H1 (cell line): ENCODE measurements at places on chromosomes 5 and 9. TPM values are rescaled to one million over a fixed set of nuclear protein-coding genes. Genes with fewer than 3 reads are reported as not detected.

ARAP3 gene
- total RNA-seq, result 45.7 and 48.6 TPM in 2 replicates

GFRA3 gene
- 0.88 and 1.2 TPM in 2 replicates for total RNA-seq

REEP2 gene
- total RNA-seq, result 40.2 and 41.4 TPM in 2 replicates

- peaks cover 3% of the 10 kb centered on the region for H3K4me1 ChIP-seq
- H3K27me3 ChIP-seq, result no peaks in the 10 kb centered on the region
- DNase-seq, result no peak
- H3K27ac ChIP-seq, result no peak overlapping the region
Observed at GRCh38 chr5:56833325-56833724, 18.0 kb downstream of the MAP3K1 start.

DNA sequence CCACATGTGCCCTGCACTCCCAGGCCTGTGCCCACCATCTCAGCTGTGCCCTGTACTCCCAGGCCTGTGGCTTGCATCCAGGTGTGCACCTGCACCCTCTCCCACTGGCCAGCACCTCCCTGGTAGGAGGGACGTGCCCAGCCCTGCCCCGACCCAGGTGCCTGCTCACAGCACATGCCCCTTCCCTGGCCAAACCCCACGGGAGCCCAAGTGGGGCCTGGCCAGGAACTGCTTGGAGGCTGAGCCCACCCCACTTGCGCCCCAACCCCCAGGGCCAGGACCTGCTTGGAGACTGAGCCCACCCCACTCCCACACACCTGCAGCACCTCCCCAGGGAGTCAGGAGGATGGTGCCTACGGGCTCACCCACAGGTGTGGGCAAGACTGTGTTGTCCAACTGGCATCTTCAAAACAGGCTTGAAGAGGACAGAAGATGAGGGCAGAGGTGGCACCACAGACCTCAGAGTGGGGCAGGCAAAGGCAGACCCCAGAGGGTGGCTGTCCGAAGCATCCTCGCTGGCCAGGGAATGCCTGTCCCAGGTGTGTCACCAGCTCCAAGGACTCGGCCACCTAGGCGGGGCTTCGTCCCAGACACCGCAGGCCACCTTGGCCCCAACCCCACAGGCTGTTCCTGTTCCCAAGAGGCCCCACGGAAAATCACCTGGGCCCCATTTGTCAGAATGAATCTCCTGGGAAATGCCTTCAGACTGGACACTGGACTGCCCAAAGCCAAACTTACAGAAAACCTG lies 10.8 kb downstream of the ZDHHC11B start:
- H3K27ac ChIP-seq, result no peak overlapping the region
- no peaks in the 10 kb centered on the region for H3K4me1 ChIP-seq
- DNase-seq, result no peak
- H3K36me3 ChIP-seq, result no peaks in the 10 kb centered on the region
- H3K4me3 ChIP-seq, result no peak overlapping the region
